Pericardium fibroblast (primary cell): ENCODE measurements at places on chromosomes 3 and 15. TPM values are rescaled to one million over a fixed set of nuclear protein-coding genes. Genes with fewer than 3 reads are reported as not detected.

The GAP43 gene
- total RNA-seq = under 0.01 TPM in 1 of 2 replicates, not detected in the other

The TRPM1 gene
- not detected in 2 replicates for total RNA-seq

The SH2D7 gene
- not detected in 2 replicates for total RNA-seq

The GOLGA6B gene
- not detected in 2 replicates for total RNA-seq

The TNFAIP8L3 gene
- 10.3 and 14.4 TPM in 2 replicates for total RNA-seq

The GPR15 gene
- total RNA-seq = not detected in 2 replicates
